ENCODE measurements at places on chromosomes 13 and 19.

- peak; percentile 1 for DNase-seq
Observed at GRCh38 chr19:55913643-55914268, 18.4 kb downstream of the NLRP13 start.

GRCh38 chr13:58446979-58447378 lies 815.4 kb downstream of the PCDH17 start:
- no peak for DNase-seq

- no peak for DNase-seq
Observed at GRCh38 chr13:27183561-27184147, 12.0 kb upstream of the USP12 start.

GRCh38 chr13:113072376-113072775 lies 33.2 kb upstream of the F7 start:
- no peak for DNase-seq

GRCh38 chr19:40223135-40223822 lies 3.2 kb downstream of the CCNP start:
- no peak for DNase-seq

DNA sequence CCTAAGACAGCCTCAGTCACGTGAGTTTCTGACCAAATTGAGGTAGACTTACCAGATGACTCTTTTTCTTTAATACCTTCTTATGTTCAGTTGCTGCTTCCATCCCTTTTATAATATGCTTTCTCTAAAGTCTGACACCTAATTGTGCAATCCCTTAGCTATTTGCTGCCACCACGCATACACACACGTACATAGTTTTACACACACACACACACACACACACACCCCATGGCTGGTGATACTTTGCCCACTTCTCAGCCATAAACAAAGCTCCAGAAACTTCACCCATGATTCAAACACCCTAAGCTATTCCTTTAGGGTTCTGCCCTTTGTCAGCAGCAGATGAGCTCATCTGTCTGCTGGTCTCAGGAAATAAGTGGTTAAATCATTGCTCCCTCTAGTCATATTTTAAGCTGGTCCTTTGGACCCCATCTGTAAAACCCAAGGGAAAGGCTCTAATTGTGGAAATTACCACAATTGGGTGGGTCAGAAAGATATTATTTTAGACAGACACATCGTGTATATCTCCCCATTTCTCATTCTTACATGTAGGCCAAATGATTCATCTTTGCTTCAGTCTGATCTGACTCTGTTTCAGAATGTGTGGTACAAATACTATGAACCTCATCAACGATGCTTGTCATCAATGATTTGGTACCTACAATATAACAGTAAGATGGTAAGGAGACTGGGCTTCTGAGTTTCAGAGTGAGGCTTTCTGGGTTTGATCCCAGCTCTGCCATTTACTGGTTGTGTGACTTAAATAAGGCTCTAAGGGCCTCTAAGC lies 69.2 kb downstream of the NALCN start:
- no peak for DNase-seq

DNA sequence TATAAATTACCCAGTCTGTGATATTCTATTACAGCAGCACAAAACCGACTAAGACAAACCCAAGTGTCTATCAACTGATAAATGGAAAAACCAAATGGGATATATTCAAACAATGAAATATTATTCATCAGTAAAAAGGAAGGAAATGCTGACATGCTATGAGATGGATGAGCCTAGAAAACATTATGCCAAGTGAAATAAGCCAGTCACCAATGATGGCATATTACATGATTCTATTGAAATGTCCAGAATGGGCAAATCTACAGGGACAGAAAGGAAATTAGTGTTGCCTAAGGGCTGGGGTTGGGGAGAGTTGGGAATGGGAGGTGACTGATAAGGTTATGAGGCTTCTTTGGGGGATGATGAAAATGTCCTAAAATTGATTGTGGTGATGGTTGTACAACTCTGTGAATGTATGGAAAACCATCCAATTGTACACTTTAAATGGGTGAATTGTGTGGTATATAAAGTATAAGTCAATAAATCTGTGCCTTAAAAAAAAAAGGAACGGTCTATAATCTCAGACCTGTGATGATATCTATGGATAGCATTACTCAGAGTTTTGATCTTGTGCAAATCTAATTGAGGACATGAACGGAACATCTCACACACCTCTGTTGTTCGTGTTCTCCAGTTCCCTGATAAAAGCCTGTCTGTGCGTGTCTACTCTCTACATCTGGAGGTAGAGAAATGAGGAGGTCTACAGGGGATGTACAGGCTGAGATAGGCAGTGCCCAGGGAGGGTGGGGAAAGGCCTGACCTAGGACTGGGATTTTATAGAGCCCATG lies 49.0 kb downstream of the TNFRSF19 start:
- DNase-seq: no peak

DNA sequence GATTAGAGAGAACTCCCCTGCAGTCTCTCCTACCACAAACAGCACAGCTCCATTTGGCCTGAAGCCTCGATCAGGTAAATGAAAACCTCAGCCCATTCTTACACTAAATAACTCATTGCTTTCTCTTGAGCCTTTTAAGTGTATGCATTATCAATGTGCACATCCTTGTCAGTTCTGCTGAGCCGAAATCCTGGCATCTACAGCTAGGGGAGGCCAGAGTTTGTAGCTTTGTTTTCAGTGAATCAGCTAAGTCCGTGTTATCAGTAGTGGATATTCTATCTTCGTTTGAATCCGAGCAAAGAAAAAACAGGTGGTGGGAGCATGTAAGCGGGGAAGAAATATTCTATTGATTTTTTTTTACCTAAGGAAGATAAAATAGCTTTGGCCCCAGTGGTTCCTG lies 84.4 kb downstream of the ESD start:
- no peak for DNase-seq

- no peak for DNase-seq
Observed at GRCh38 chr13:85040215-85040614, 759.0 kb downstream of the SLITRK6 start.

DNA sequence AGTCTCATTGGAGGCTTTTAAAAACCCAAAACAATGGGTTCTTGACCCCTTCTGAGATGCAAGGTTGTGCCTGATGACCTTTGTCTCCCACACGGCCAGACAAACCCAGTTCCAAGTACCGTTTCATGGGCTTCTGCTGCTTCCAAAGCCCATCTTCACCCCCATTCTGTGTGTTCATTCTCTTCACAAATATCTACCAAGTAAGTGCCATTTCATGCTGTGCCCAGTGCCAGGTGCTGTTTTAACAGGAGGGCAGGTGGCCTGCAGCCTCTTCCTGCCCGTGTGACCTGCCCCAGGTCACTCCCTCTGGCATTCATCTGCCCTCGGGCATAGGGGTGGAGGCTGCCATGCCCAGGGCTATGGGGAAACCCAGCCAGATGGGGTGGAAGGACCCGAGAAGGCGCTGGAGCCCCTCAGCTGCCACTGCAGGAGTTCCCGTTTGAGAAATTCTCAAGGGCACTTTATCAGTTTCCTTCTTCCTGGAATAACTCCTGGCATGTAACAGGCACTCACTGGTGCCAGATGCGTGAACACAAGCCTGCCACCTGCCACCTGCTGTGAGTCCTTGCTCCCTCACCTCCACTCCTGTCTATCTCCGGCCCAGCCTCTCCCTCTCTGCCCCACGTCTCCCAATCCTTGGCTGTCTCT lies 12.5 kb downstream of the CAPN12 start:
- no peak for DNase-seq

DNA sequence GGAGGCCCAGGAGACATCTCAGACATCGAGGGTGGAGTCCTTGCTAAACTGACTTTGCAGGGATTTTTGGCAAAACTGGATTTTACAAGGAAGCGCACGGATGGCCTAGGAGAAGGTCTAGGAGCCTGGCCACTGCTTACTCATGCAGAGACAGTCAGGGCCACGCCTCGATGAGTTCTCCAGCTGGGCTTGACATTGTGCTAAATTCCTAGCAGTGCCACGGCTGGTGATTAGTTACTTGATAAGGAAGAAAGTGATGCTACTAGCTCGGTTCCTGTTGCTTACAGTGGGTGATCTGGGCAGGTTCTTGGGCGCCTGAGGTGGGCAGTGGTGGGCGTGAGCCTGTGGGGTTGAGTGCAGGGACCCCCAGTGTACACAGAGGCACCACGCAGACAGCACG lies 143.4 kb downstream of the SOX1 start:
- no peak for DNase-seq

DNA sequence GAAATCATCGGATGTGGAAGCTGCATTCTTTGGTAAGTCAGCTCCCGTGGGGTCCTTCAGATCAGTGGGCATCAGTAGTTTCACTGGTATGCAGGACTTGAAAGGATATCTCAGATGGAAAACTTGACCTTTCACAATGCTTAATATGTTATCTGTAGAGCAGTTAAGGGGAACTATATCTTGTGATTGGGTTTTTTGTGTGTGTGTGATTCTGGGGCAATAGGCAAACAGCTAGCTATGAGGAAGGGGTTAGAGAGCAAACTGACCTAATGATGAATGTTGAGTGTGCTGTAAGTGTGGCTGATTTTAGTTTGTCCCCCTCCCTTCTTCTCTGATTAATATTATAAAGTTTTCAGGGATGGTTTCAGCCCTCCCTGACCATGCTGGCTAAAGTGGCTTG lies 53.3 kb downstream of the ACSBG2 start:
- no peak for DNase-seq

GRCh38 chr19:398719-399118 lies 10.2 kb downstream of the C2CD4C start:
- no peak for DNase-seq

DNA sequence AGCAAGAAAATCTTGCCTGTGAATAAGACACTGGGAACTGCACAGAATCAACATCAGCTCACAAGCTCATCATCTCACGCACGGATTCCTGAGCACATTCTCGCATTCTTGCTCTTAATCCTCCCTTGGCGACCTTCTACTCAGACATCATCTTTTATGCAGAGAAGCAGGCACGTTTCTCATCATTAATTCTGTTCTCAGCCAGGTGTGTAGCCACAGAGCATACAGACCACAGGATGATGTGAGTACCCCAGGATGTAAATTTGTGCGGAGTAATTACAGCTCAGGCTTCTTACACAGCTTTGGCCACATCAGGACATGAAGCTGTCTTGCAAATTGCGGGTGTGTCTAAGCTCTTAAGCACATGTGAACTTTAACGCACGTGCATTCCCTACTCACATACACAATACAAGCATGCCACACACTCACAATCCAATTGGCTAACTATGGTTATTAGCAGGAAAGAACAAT lies 36.5 kb upstream of the SACS start:
- peak; percentile 84 for DNase-seq

DNA sequence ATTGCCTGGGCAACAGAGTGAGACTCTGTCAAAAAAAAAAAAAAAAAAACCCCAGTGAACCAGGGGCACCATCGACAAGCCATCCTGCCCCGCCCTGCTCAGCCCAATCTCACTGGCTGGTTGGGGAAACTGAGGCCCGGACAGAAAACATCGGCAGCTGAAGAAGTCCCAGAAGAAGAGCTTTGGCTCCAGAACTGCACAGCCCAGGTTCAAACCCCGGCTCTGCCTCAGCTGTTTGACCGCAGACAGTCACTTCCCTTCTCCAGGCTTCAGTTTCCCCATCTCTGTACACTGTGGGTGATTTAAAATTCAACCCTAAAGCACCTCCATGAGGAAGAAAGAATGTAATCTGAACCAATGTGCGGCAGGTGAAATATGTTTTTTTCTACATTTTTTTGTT lies 9.4 kb upstream of the SEMA6B start:
- no peak for DNase-seq

- DNase-seq: no peak
Observed at GRCh38 chr19:48961673-48962028, 3.5 kb upstream of the FTL start.

DNA sequence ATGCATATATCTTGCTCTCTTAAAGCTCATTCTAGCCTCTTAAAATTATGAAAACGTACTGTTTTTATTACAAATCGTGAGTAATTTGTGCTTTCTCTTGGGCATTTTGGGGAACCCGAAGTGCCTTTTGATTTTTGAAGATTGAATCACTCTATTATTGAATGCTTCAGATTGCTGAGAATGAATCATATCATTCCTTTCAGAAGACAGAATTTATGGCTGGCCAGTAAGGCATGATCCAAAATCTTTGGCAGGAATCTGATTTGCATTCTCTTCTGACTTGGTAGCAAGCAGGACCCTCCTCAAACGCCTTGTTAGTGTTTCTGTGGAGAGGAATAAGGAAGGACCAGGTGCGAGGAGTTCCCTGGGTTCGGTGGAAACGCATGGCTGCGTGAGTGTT lies 49.5 kb downstream of the STARD13 start:
- DNase-seq: no peak

GRCh38 chr13:60448907-60449510 lies 52.0 kb downstream of the TDRD3 start:
- DNase-seq: peak; percentile 53

DNA sequence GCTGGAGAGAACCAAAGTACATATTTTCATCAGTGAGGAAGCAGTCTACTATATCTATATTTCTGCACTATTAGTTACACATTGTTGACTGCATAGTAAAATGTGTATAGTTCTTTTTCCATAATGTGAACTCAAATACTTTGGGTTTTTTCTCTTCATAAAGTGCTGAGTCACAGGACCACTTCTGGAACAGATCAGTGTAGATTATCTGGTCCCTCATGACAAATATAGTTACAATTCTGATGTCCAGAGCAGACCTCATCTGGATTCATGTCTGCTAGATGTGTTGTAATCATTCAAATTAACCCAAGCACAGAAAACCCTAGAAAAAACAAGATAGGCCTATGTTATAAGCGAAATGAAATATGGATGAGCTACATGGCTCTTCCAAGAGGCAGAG lies 171.4 kb downstream of the SUCLA2 start:
- DNase-seq: no peak

- DNase-seq: no peak
Observed at GRCh38 chr19:4224470-4224869, 4.9 kb upstream of the EBI3 start.

DNA sequence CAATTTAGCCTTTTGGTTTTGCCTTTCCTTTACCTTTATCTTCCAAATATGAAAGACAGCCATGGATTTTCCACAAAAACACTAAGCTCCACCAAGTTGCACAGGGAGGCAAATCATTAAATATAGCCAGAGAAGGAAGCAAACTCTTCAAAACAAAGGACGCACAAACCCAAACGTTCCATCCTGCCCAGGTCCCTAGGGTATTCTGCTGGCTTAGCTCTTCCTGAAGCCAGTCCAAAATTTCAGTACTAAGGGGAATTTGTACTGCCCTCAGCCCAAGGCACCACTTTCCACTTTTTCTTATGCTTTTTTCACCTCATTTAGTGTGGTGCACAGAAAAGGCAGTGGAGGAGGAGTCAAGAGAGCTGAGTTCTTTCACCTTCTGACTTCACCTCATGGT lies 169.9 kb downstream of the FLT1 start:
- DNase-seq: no peak

Measured in GM12865 (cell line).